ENCODE measurements at places on chromosomes 4 and X.

DNA sequence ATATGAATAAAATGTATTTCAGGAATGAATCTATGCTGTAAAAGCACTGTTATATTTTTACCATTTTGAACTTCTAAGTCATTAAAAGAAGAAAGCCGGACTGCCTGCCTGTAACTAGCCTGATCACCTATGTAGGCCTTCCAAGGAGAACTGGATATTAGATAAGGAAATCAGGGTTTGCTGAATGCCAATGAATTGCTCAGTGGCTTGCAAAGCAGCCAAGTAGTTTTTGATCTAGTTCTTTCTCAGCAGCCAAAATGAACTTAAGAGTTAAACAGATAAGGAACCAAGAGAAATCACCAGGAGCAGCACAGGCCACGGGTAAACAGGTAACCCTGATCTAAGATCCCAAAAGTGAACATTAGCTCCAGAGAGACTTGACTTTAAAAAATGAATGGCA lies 3.3 kb downstream of the ANXA5 start:
- H3K27me3 ChIP-seq = no peaks in the 10 kb centered on the region
- DNase-seq = no peak
- peaks cover 92% of the 10 kb centered on the region for H3K4me1 ChIP-seq
- H3K36me3 ChIP-seq = no peaks in the 10 kb centered on the region

DNA sequence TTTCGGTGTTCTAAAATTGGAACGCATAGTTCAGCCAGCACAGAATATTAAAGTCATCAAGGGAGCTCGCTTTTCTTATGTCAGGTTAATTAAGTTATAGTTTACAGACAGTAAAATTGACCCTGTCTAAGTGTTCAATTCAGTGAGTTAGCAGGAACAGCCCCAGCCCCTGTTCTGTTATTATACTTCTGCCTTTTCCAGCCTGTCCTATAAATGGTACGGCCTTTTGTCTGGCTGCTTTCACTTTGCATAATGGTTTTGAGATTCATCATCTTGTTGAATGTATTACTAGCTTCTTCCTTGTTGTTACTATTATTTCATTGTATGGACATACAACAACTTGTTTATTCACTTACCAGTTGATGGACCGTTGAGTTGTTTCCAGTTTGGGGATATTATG lies 9.5 kb downstream of the CXCL13 start:
- H3K4me3 ChIP-seq = no peak overlapping the region
- peaks cover 10% of the 10 kb centered on the region for H3K27me3 ChIP-seq
- peaks cover 9% of the 10 kb centered on the region for H3K4me1 ChIP-seq

DNA sequence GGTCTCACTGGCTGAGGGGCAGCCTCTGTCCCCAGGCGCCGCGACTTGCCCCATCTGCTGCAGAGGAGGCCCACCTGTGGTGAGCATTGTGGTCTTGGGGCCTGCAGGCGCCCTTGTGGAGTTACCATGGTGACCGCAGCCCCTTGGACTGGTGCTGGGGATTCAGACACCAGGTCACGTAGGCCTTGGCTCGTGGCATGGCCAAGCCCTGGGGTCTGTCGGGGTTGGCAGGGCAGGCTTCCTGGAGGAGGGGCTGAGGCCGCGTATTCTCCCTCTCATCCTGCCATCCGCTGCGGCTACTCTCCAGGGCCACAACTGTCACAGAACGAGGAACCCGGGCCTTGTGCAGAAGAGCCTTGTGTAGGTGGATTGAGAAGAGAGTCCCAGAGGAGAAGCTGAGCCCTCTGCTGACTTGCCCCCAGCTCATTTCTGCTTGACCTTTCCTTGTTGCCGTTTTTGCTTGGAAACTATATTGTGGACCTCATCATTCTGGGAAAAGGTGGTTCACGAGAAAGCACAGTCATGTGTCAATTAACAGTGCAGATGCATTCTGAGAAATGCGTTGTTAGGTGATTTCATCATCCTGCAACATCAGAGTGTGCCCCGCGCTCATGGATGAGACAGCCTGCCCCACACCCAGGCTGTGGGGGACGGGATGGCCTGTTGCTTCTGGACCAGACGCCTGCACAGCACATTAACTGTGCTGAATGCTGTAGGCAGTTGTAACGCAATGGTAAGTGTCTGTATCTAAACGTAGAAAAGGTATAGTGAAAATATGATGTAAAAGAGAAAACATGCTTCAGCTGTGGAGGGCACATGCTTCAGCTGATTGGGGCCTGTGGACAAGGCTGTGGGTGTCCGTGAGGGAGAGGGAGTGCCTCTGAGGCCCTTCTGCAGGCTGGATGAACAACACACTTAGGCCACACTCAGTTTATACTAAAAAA lies 38.5 kb downstream of the TRMT44 start:
- DNase-seq = no peak
- no peaks in the 10 kb centered on the region for H3K27me3 ChIP-seq
- no peaks in the 10 kb centered on the region for H3K4me1 ChIP-seq
- H3K27ac ChIP-seq = no peak overlapping the region
- peaks cover 33% of the 10 kb centered on the region for H3K36me3 ChIP-seq

DNA sequence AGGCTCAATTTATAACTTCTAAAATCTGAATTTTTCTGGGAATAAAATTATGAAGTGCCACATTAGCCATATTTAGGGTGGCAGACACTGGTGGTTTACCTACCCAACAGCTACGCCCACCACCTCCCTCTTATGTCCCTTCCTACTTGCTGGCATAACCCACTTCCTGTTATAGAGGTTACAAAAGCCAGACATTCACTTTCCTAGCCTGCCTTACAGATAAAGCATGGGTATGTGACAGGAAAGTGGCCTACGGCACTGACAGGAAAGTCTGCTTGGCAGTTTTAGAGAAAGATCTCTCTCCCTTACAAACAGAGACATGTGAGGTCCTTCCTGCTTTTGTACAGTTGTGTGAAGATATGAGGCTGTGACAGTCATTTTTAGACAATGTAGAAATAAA lies 12.4 kb downstream of the DDX53 start:
- H3K36me3 ChIP-seq = no peaks in the 10 kb centered on the region
- H3K4me3 ChIP-seq = no peak overlapping the region
- peak overlapping the region; percentile 52 for H3K27ac ChIP-seq
- H3K4me1 ChIP-seq = peaks cover 5% of the 10 kb centered on the region
- DNase-seq = no peak

DNA sequence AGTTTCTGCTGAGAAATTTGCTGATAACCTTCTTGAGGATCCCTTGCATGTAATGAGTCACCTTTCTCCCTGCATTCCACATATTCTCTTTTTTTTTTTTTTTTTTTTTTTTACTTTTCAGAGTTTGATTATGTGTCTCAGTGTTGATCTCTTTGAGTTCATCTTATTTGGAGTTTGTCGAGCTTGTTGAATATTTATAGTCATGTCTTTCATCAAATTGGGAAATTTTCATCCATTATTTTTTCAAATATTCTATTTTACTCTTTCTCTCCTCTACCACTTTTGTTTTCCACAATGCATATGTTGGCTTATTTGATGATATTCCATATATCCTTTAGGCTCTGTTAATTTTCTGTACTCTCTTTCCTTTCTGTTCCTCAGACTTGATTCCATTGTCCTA lies 136.1 kb downstream of the MAD2L1 start:
- H3K36me3 ChIP-seq = no peaks in the 10 kb centered on the region
- no peak for DNase-seq
- no peak overlapping the region for H3K27ac ChIP-seq
- H3K4me1 ChIP-seq = no peaks in the 10 kb centered on the region
- no peak overlapping the region for H3K4me3 ChIP-seq
- H3K27me3 ChIP-seq = no peaks in the 10 kb centered on the region

DNA sequence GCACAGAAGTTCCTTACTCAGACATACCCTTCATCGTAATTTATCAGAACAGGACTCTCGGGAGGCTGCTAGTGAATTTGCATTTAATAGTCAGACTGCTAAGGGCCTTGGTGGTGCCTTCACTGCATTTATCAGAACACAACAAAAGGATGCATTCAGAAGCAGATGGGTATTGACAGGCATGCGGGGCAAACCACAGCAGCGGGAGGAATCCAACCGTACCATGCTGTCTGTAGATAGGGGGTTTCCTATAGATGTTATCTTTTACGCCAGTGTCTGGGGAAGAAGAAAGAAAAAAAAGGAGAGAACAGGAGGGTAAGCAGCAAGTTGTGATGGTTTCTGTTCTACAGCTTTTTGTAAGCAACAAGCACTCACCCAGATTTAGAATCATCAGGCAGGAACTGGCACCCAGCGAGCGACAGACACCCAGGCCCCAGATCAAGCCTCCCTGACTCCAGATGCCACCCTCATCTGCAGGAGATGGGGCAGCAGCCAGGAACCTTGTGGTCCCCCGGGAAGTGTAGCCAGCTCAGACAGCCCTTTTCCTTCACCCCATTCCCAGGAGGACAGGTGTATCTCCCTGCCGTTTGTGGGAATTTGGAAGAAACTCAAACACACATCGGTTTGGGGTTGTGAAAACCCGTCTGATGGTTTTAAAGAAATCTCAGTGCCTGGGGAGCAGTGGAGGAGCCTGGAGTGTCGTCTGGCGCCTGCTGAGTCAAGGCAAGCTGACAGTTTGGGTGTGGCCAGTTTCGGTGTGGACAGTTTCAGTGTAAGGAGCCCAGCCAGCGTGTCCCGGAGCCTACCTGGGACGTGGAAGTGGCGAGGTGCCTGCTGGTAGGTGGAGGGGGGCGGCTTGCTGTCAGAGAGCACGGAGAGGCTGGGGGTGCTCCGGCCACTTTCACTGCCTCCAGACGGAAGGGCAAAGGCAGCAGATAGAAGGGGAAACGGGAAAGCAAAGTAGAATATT lies 80.0 kb upstream of the AFAP1 start:
- no peaks in the 10 kb centered on the region for H3K27me3 ChIP-seq
- no peaks in the 10 kb centered on the region for H3K36me3 ChIP-seq

GRCh38 chr4:106444557-106444956 lies 76.0 kb upstream of the GIMD1 start:
- no peak overlapping the region for H3K27ac ChIP-seq
- DNase-seq = no peak

- peaks cover 60% of the 10 kb centered on the region for H3K36me3 ChIP-seq
- H3K27ac ChIP-seq = no peak overlapping the region
- no peak overlapping the region for H3K4me3 ChIP-seq
- H3K4me1 ChIP-seq = no peaks in the 10 kb centered on the region
These were observed 120.6 kb downstream of the TET2 start for GRCh38 chr4:105267280-105267679.

DNA sequence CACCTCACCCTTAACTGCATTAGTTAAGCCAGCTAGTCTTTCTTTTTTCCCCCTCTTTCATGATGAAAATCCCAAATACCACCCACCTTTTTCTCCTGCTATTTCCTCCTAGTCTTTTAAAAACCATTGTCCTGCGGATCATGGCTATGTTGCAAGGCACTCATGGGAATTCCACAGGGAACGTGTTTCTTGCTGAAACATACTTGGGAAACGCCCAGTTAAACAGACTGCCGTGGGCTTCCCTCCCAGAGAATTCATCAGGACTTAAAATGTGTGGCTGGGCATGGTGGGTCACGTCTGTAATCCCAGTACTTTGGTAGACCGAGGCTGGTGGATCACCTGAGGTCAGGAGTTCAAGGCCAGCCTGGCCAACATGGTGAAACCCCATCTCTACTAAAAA lies 32.2 kb downstream of the XG start:
- no peak overlapping the region for H3K4me3 ChIP-seq
- H3K27me3 ChIP-seq = peaks cover 7% of the 10 kb centered on the region
- no peak overlapping the region for H3K27ac ChIP-seq
- no peak for DNase-seq
- no peaks in the 10 kb centered on the region for H3K36me3 ChIP-seq
- H3K4me1 ChIP-seq = no peaks in the 10 kb centered on the region

- no peak for DNase-seq
- H3K36me3 ChIP-seq = no peaks in the 10 kb centered on the region
- H3K4me3 ChIP-seq = no peak overlapping the region
- H3K4me1 ChIP-seq = peaks cover 36% of the 10 kb centered on the region
These were observed 107.2 kb upstream of the PGRMC2 start for GRCh38 chr4:128394778-128395177.

- no peaks in the 10 kb centered on the region for H3K36me3 ChIP-seq
- DNase-seq = no peak
- H3K27me3 ChIP-seq = no peaks in the 10 kb centered on the region
- H3K4me3 ChIP-seq = no peak overlapping the region
- H3K4me1 ChIP-seq = peaks cover 10% of the 10 kb centered on the region
These were observed 64.0 kb upstream of the ACSL1 start for GRCh38 chr4:184889666-184890335.

DNA sequence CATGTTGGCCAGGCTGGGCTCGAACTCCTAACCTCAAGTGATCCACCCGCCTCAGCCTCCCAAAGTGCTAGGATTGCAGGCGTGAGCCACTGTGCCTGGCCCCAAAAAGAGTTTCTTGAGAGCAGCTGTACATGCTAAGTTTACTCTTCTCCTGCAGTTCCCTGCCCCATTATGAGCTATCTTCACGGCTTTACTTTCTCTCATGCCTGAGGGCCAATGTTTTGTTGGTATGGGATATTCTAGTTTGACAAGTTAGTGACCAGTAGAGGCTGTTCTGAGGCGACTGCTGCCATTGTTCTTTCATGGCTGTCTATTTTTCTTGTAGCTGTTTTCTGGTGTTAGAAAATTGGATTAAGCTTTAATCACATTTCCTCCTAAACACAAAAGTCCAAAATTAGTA lies 78.0 kb upstream of the STX18 start:
- no peaks in the 10 kb centered on the region for H3K36me3 ChIP-seq
- H3K4me1 ChIP-seq = no peaks in the 10 kb centered on the region
- H3K4me3 ChIP-seq = no peak overlapping the region
- no peak overlapping the region for H3K27ac ChIP-seq

- no peaks in the 10 kb centered on the region for H3K27me3 ChIP-seq
- DNase-seq = no peak
- H3K27ac ChIP-seq = no peak overlapping the region
These were observed 167.8 kb downstream of the CFAP47 start for GRCh38 chrX:36087366-36087765.

DNA sequence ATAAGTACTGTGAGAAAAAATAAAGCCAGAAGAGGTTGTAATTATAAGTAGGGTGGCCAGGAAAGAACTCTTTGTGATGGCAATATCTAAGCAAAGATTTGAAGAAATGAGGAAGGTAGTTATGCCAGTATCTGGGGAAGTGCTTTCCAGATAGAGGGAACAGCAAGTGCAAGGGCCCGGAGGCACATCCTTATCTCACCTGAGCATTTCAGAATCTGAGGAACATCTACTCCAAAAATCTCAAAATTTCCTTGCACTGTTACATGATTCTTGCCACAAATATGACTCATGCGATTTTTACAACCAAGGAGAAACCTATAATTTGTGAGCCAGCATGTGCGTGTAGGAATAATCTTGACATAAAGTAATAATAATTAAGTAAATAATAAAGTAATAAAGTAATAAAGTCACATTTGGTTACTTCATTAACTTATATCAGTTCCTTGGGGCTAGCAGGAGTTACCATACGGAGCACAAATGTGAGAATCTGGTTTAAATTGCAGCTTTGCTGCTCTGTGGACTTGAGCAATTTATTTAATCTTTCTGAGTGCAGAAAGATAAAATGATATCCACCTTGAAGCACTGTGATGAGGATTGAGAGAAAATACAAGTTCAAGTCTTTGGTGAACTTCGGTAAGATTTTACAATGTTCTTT lies 105.1 kb upstream of the SLC34A2 start:
- peaks cover 29% of the 10 kb centered on the region for H3K27me3 ChIP-seq
- H3K4me1 ChIP-seq = peaks cover 4% of the 10 kb centered on the region
- H3K27ac ChIP-seq = no peak overlapping the region
- no peak for DNase-seq
- H3K4me3 ChIP-seq = no peak overlapping the region

GRCh38 chr4:30769093-30769492 lies 48.9 kb downstream of the PCDH7 start:
- no peaks in the 10 kb centered on the region for H3K36me3 ChIP-seq
- DNase-seq = no peak
- H3K27ac ChIP-seq = no peak overlapping the region
- H3K27me3 ChIP-seq = no peaks in the 10 kb centered on the region
- peaks cover 42% of the 10 kb centered on the region for H3K4me1 ChIP-seq
- H3K4me3 ChIP-seq = no peak overlapping the region

GRCh38 chrX:97672138-97672537 lies 788.4 kb downstream of the RPA4 start:
- no peaks in the 10 kb centered on the region for H3K27me3 ChIP-seq
- no peaks in the 10 kb centered on the region for H3K4me1 ChIP-seq
- DNase-seq = no peak
- no peaks in the 10 kb centered on the region for H3K36me3 ChIP-seq
- H3K27ac ChIP-seq = no peak overlapping the region
- no peak overlapping the region for H3K4me3 ChIP-seq

Data from left ventricle myocardium inferior (tissue), 1 donor.